ENCODE measurements at places on chromosomes 4 and X.

GRCh38 chr4:169940460-169940859 lies 85.7 kb downstream of the MFAP3L start:
- no peak for DNase-seq

- no peak for DNase-seq
Measured at GRCh38 chr4:107631560-107631959, 88.5 kb downstream of the PAPSS1 start.

GRCh38 chr4:168594121-168594520 lies 97.3 kb downstream of the PALLD start:
- no peak for DNase-seq

DNA sequence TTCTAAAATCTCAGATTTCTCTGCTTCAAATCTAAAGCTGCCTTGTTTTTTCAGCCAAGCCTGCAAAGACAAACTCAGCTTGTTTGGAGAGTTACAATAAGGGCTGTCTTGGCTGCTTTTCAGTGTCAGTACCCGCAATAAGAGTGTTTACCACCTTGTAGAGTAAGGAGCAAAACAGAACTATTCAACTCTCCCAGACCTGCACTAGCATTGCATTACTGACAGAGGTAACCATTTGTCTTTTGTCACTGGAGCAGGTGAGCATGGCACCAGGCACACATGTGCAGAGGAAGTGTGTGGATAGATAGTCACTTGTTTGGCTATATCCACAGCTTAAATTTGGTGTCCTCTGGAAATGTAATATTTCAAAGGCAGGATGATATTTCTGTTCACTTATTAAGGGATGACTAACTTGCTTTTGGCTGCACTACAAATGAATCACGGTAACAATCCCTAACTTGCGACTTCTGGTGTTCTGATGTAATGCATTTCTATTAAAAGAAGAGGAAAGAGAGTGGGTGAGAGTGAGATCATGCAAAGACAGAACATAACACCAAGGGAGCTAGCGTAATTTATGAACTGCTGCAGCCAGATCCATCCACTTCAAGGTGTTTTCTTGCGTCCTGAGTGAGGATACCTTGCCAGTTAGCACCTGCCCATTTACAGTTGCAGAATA lies 38.6 kb downstream of the PTCHD1 start:
- DNase-seq: no peak

DNA sequence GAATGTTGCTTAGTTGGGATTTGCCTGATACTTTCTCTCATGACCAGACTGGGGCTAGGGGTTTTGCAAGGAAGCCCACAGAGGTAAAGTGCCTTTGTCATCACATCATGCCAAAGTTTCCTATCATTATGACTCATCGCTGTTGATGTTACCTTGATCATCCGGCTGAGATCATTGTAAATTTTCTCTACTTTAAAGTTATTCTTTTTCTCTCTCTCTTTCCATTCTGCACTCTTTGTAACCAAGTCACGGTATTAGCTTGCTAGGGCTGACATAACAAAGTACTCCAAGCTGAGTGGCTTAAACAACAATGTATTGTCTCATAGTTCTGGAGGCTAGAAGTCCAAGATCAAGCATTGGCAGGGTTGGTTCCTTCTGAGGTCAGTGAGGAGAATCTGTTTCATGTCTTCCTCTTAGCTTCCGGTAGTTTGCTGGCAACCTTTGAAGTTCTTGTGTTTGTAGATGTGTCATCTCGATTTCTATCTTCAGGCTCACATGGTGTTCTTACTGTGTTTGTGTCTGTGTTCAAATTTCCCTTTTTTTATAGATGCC lies 113.0 kb downstream of the DTHD1 start:
- DNase-seq: no peak

DNA sequence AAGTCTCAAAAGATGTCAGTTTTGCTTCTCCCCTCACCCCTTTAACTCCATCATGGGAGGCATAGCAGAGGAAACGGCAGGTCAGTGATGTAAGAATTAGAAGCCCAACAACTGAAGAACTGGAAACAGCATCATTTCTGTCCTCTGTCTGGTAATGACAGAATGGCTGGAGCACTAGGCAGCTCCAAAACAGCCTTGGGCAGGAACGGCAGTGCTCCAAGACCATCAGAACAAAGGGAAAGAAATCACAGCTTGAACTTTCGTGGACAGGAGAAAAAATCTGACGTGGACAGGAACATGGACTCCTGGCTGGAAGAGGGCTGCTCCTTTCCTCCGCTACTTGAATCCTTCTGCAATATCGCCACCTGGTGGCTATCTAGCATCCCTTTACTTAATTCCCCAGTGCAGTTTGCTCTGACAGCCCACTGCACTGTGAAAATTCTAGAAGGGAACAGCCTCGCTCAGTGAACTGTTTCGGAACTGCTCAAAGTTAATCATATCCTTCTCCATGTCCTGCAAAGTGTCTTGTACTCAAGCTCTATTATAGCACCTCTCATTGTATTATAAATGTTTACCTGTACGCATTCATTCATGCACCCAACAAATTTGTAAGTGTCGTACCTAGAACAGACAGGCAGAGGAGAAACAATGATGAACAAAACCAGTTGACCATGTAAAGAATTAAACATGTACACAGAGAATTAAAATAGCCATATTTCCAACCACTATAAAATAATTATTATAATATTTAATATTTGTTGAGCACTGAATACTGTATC lies 20.4 kb downstream of the SLC25A53 start:
- DNase-seq: peak; percentile 89

GRCh38 chr4:120731561-120731960 lies 191.0 kb downstream of the PRDM5 start:
- DNase-seq: no peak

- no peak for DNase-seq
Measured at GRCh38 chr4:187687697-187688096, 307.9 kb upstream of the ZFP42 start.

DNA sequence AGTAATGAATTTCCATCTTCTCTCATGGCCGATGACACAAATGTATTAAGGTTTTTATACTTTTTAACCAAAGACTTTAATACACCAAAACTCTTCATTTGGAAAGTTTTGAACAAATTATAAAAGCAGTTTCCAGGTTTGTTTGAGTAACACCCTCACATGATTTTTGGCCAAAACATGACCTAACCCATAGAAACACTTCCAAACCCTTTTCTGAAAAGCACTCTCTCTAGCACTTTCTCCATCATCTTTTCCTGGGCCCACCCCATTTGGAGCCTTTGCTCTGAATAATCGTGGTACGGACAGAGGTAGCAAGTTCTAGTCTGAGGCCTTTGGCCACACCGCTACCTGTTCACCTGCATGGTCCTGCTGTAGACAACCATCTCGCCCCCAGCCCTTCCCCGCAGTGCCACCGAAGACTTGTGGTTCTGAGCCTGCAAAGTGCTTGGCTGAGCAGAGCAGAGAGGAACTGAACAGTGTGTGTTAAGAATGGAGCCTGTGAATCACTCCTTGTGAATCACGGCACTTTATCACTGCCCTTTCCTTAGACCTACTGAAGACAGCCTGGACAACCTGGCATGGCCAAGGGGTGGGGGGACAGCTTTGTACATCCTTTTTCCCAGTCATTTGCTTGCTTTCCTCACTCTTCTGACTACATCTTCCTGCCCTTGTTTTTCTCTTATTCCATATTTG lies 181.8 kb downstream of the PTTG2 start:
- no peak for DNase-seq

DNA sequence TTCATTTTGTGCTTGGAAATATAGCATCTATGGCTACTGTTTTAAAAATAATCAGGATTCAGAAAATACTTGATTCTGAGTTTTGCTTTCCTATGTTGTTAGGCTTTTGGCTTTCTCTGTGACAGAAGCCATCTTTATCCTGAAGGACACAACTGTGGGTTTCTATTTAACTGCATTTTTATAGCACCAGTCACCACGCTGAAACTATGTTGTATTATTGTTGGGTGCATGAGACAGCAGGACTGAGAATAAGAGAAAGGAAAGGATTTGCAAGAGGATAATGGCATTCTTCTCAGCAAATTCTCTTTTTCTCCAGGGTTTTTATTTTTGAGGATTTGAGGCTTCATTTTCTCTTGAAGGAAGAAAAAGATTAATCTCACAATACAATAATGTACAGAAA lies 10.1 kb upstream of the NEUROG2 start:
- DNase-seq: no peak

- no peak for DNase-seq
Measured at GRCh38 chr4:89413518-89413917, 105.9 kb upstream of the GPRIN3 start.

- no peak for DNase-seq
Measured at GRCh38 chrX:80021621-80022020, 7.1 kb downstream of the TBX22 start.

- no peak for DNase-seq
Measured at GRCh38 chr4:45750721-45751120, 373.1 kb downstream of the GABRG1 start.

DNA sequence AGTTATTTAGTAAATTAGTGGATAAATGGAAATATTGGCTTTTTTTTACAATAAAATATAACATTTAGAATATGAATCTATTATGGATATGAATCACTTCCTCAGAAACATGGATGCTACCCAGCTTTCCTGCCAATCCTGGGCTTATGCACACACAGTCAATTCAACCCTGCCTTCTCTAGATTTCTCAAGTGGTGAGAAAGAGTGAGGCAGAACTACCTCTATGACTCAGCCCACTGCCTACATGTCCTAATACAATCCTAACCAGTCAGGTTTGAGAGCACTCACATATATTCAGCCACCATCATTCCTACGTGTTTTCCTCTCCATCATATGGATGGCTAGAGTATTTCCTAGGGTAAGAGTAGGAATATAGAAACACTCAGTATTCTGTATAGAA lies 91.1 kb upstream of the ANKRD50 start:
- no peak for DNase-seq

DNA sequence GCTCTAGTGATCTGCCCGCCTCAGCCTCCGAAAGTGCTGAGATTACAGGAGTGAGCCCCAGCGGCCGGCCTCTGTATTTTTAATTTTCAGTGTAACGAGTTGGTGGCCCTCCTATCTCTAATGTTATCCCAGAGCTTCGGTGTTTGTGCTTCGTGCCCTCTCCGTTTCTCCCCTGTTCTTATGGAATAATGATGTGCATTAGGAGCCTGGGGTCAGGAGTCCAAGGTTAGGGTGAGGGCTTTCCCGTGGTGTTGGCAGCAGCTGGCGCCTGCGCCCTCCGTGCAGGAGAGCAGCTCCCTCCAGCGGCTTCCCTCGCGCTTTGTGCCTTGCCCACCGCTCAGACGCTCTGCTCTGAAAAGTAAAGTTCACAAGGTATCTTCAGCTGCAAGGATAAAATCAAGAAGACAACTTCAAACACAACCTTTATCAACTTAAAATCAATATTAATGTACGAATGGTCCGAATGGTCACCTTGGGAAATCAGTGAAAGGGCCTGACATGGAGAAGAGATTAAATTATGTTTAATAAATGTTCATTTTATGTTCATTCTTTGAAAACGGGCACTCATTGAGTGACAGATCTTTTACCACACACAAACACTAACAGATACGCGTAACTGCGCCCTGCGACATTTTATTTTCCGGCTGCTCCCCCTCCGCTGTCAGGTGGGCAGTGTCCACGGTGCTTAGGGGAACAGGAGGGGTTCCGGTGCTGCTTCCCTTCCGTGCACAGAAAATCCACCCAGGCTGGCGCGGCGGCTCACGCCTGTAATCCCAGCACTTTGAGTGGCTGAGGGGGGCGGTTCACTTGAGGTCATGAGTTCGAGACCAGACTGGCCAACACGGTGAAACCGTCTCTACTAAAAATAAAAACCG lies 62.4 kb downstream of the TRAPPC11 start:
- no peak for DNase-seq

DNA sequence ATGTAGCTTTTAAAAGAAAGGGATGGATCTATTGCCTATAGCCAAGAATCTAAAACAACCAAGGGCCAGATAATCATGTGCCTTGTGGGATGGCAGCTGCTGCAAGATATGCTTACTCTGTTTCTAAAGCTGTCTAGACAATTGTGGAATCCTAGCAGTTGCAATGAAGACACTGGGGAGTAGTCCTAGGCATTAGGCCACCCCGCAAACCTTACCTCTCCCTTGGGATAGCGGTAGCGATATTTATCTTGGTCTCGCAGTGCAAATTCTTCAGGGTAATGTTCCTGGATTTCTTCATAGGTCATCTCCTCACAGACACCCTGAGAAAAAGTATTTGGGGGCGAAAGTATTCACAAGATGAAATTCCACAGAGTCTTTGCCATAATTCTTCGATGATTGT lies 24.6 kb downstream of the TRO start:
- no peak for DNase-seq

DNA sequence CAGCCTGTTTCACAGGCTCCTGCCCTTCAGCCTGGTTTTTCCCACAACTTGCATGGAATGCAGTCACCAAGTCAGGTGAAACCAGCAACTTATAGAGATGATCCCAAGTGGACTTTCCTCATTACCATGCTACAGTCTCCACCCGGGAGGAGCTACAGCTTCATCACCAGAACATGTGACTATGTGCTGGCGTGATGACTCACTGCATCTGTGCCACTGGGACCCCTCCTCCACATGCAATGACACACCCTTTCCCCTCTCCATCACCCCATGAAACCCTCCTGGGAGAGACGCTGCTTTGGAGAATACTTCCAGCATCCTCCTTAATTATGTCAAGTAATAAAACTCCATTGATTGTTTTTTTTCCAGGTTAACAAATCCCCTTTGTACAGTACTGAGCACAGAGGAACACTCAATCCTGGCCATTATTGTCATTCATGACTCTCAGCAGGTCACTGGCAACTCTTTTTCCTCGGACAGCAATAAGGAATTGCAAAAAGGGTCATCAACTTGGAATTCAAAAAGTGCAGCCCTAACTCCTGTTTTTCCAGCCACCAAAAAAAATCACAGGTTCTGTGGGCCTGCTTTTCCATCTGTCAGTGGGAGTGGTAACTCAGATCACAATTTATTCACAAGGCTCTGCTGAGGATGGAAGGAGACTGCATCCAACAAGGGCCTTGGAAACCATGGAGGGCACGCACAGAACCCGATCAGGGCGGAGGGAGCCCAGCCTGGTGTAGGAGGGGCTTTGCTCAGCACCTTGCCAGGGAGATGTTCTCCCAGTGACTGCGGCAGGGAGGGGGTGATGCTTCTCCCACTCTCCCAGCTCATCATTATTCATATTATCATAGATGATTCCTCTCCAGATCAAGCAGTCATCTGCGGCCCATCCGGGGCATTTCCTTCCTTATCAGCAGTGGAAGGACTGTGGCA lies 17.4 kb downstream of the QDPR start:
- DNase-seq: no peak

GRCh38 chr4:102546635-102547034 lies 45.5 kb downstream of the NFKB1 start:
- no peak for DNase-seq

GRCh38 chr4:15343000-15343399 lies 84.8 kb upstream of the C1QTNF7 start:
- DNase-seq: no peak

DNA sequence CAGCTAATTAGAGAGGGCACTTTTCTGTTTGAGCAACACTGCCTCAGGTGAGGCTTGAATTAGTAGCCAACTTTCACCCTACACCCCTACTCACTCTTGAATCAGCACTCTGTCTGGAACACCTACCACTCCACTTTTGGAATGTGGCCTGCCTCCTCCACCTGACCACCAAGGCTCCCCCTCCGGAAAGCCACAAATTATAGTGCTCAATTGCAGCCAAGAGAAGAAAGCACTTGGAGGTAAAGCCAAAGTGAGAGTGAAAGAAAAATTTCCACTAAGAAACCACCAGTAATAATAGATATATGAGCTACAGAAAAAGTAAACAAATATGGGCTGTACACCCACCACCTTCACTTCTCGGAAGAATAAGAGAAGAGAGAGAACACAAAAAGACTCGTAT lies 41.1 kb downstream of the PPP3CA start:
- DNase-seq: no peak

GRCh38 chrX:153381684-153382532 lies 19.2 kb downstream of the PNMA6E start:
- DNase-seq: peak; percentile 33

Measured in NCI-H524 (cell line).